Amniotic stem cell (primary cell): ENCODE measurements at places on chromosomes 1 and 21.

DNA sequence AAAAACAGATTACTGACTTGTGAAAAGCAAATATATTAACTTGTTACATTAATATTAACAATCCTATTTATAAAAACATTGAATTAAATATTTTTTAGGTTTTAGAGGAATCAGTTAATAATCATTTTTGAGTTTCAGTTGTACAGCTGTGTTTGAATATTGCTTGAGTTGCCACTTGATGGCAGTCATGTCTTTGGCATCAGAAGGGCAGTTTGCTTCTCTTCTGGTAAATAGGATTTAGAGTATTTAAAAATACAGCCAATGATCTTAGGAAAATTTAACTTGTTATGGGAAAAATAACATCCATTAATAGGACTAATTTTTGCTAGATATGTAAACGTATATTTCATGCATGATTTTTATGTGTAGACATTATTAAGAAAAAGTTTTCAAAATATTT lies 234.1 kb downstream of the NCAM2 start:
- DNase-seq = peak; percentile 28

- DNase-seq = no peak
Measured at GRCh38 chr1:221514806-221515205, 227.1 kb downstream of the DUSP10 start.

GRCh38 chr1:114482585-114482984 lies 28.4 kb downstream of the TRIM33 start:
- DNase-seq = no peak

DNA sequence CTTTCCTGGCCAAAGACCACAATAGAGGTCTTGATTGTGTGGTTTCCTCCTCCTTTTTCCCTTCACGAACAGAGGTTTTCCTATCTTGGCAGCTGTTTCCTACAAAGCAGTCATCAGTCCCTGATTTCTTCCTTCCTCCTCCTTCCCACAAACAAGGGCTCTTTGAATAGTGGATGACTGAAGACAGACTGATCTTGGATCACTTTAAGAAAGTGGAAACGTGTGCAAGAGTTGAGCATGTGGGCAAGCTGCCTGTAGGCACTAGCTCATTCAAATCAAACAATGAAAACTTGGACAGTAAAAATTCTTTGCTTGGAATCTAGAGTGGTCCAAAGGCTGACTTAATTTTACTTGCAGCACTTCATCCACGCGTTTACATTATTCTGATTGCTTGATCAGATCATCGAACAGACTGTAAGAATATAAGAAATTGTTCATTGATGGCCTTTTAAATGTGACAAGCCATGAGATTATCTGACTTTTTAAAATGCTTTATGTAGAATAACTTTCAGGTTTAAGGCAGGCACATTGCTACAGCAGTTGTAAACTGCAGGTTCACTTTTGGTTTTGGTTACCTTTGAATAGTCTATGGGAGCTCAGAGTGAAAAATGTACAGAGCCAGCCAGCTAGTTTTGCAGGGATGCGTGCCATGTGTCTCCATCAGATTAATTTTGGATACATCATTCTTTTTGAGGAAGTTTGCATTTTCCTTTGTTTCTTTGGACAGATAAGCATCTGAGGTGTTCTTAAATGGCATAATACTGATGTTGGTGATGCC lies 34.4 kb downstream of the ADGRL2 start:
- no peak for DNase-seq

DNA sequence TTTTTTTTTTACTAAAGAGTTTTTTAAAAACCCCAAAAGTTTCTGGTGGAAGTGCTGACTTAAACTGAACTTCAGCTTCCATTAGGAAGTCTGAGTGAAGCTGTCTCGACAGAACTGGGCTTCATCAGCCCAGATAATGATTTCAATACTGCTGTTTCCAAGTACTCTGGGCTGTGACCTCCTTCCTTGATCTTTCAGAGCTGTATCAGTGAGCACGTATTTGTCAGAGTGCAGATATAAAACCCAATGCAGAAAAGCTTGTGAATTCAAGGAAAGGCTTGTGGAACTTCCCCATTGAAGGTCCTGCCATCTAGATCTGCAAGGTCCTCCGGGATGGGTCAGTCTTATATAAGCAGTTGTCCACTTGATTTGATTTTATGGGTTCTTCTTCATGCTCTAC lies 50.1 kb upstream of the RGS21 start:
- no peak for DNase-seq

- no peak for DNase-seq
Measured at GRCh38 chr1:55552636-55553035, 337.5 kb upstream of the USP24 start.

GRCh38 chr1:115911294-115911693 lies 65.0 kb upstream of the SLC22A15 start:
- DNase-seq = no peak

- no peak for DNase-seq
Measured at GRCh38 chr21:38643404-38644023, 145.2 kb upstream of the ERG start.

- peak; percentile 18 for DNase-seq
Measured at GRCh38 chr1:74468982-74469603, 43.3 kb downstream of the LRRC53 start.

DNA sequence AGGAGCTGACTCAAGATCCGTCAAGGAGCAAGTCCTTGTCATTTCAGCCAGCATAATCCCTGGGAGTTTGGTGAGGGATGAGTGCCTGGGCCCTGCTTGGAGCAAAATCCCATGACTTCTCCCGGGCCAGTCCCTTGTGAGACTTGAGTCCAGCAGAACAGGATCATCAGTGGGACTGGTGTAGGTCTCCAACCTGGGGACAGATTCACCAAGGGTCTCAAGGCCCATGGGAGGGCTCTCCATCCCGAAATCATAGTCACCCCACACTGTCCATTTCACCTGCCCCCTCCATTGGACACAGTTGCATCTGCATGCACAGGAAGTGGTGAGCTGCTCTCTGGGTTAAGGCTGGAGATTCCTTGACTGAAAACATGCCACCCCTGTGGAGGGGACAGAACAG lies 178.2 kb downstream of the FOXD2 start:
- DNase-seq = no peak

DNA sequence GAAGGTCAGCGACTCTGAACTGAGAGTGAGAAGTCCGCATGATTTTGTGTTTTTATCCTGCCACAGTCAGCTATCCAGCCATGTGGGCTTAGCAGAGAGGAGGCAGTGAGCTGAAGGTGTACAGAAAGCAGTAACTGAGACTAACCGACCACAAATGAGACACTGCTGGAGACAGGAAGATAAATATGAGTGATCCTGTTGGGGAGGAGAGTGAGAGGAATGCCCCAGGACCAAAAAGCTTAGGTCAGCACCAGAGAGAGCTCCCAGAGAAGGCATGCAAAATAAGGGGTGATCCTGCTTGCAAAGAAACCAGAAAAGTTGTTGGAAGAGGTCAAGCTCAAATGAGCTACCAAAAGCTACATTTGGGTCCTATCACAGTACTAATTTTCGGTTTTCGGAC lies 63.7 kb downstream of the HLCS start:
- DNase-seq = no peak

DNA sequence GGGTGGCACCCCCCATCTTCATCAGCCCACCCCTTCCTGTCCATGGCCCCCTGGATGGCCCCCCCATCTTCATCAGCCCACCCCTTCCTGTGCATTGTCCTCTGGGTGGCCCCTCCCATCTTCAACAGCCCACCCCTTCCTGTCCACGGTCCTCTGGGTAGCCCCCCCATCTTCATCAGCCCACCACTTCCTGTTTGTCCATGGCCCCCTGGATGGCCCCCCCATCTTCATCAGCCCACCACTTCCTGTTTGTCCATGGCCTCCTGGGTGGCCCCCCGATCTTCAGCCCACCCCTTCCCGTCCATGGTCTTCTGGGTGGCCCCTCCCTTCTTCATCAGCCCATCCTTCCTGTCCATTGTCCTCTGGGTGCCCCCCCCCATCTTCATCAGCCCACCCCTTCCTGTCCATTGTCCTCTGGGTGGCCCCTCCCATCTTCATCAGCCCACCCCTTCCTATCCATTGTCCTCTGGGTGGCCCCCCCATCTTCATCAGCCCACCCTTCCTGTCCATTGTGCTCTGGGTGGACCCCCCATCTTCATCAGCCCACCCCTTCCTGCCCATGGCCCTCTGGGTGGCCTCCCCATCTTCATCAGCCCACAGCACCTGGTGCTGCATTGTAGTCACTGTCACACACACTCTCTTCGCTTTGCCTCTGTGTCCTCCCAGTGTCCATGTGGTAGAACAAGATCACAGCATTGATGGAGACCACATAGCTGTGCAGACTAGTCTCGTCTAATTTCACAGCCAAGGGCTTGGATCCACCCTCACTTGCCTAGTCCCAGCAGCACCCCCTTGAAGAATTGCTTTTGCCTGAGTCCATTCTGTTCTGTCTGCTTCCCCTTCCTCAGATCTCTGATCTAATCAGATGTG lies 95.9 kb downstream of the PCBP3 start:
- no peak for DNase-seq

- DNase-seq = no peak
Measured at GRCh38 chr1:63813829-63814277, 40.0 kb downstream of the ROR1 start.

DNA sequence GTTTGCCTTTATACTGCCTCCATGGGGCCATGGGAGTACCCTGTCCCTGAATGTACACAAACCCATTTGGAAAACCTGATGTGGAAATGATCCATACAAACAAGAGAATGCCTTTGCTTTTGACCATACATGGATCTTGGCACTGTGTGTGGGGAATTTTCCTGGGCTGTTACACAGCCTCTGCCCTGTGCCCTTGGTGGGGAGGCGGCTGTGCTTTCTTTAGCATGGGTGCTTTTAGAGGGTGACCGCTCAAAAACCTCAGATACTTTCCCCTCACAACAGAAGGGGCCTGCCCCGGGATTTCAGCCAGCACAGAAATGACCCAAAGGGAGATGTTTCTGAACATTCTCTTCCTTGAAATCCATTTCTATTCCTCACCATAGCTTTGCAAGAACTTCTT lies 194.8 kb downstream of the LMO4 start:
- DNase-seq = no peak

GRCh38 chr1:209805875-209806760 lies at the start of gene IRF6:
Gene IRF6, minus strand, starts transcription at chr1:209806142. Its CDS starts 4,729 bp downstream, at chr1:209801413.
- peak; percentile 62 for DNase-seq

- DNase-seq = peak; percentile 71
Measured at GRCh38 chr21:38811257-38811656, 5.5 kb downstream of the ETS2 start.

DNA sequence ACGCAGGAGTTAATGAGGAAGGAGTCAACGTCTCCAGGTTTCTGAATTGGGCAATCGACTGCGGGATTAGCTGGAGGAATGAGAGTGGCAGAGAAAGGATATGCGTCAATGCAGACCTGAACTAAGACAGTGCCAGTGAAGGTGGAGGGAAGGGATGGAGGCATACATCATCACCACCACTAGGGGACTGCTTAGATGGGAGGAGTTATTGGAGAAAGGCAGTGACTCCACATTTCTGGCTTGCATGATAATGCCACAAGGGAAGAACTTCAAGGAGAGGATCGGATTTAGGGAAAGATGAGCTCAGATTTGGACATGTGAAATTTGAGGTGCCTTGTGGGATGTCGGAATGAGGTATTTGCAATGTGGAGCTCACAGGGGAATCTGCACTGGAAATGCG lies 17.5 kb downstream of the VASH2 start:
- peak; percentile 27 for DNase-seq

DNA sequence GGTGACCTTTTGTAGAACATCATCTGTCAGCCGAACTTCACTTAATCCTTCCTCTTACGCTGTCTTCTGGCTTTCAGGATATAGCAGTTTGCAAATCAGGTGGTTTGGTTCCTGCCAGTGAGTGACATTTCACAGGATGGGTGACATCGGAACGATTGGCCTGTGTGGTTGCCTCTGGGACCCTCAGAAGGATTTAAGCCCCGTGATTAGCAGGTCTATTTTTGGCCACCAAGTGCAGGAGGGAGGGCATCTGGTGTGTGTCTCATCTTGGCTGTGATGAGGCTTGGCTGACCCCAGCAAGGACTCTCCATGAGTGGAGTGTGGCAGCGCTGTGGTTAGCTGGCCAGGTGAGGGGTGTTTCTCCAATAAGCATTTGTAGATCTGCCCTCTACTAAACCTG lies 407.6 kb upstream of the VAMP3 start:
- DNase-seq = no peak

- no peak for DNase-seq
Measured at GRCh38 chr1:92969517-92969916, 8.3 kb upstream of the DIPK1A start.

DNA sequence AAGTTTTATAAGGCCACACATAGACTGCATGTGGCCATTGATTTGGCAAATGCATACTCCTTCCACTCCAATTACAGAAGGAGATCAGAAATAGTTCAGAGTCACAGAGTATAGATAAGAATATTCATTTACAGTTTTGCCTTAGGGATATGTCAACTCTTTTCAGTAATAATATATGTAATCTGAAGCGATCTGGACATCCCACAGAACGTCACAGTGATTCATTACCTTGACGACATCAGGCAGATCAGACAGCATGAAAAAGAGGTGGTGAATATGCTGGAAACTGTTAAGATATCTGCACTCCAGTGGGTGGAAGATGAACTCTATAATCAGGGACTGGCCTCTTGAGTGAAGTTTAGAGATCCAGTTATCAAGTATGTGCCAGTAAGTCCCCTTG lies 240.4 kb downstream of the DPYD start:
- DNase-seq = no peak

DNA sequence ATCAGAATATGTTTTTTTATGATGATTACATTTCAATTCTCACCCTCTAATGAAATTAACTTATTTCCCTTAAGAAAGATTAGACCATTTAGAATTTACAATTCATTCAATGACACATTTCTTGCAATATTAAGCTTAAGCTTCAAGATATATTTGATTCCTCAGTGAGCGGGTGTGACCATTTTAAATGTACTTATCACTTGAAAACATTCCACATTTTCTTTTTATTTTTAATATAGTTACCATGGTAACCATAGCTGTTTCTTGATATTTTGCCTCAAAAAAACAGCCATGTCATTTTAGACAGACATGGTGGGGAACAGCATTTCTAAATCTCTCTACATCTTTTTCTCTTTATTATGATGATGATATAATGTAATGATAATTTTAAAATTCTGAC lies 1029.0 kb upstream of the B3GALT2 start:
- DNase-seq = no peak

DNA sequence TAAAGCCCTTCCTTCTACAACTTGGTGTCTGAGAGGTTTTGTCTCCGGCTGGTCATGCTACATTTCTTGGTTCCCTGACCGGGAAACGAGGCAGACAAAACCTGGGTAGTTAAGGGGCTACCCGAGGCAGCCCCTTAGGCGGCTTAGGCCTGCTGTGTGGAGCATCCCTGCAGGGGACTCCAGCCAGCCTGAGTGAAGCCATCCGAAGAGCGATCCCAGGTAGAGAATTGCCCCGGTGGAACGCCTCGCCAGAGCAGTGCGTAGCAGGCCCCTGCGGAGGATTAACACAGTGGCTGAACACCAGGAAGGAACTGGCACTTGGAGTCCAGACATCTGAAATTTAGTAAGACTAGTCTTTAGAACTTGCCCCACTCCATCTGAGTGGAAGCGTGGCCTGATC lies 21.2 kb upstream of the MYOCOS start:
- DNase-seq = no peak

GRCh38 chr1:201877877-201878401 lies 10.8 kb upstream of the SHISA4 start:
- DNase-seq = peak; percentile 59
